Mammary microvascular endothelial cell (primary cell): ENCODE measurements at places on chromosomes 4 and X. TPM values are rescaled to one million over a fixed set of nuclear protein-coding genes. Genes with fewer than 3 reads are reported as not detected.

POU4F2 gene
- total RNA-seq: not detected in 2 replicates

ENPEP gene
- total RNA-seq: under 0.01 TPM in 1 of 2 replicates, not detected in the other

HS3ST1 gene
- total RNA-seq: 0.98 and 5.0 TPM in 2 replicates

SLC7A11 gene
- 52.2 and 55.5 TPM in 2 replicates for total RNA-seq

STK32B gene
- 13.7 and 15.4 TPM in 2 replicates for total RNA-seq

RAB39B gene
- total RNA-seq: 0.05 TPM in 1 of 2 replicates, not detected in the other

SOX3 gene
- total RNA-seq: not detected in 2 replicates

VAMP7 gene
- total RNA-seq: 36.9 and 37.3 TPM in 2 replicates

DUX4 gene
- total RNA-seq: not detected in 2 replicates

FRAS1 gene
- 4.1 and 4.3 TPM in 2 replicates for total RNA-seq

PIN4 gene
- total RNA-seq: 8.0 and 12.2 TPM in 2 replicates

EDA2R gene
- 1.9 and 2.4 TPM in 2 replicates for total RNA-seq

TLR2 gene
- total RNA-seq: 13.8 and 18.1 TPM in 2 replicates

CLIC2 gene
- total RNA-seq: 6.9 and 9.5 TPM in 2 replicates

PLAC1 gene
- total RNA-seq: 0.44 TPM in 1 of 2 replicates, not detected in the other
